Activated T-cell treated with anti-CD3 and anti-CD28 coated beads, Interleukin-2, amount 50 U/mL, for 4 hours (primary cell): ENCODE measurements at places on chromosomes 1 and 21. TPM values are rescaled to one million over a fixed set of nuclear protein-coding genes. Genes with fewer than 3 reads are reported as not detected.

- no peak for DNase-seq
These were observed 66.4 kb upstream of the LPGAT1 start for GRCh38 chr1:211896958-211897357.

Gene JAK1
- total RNA-seq, result 85.1 TPM

DNA sequence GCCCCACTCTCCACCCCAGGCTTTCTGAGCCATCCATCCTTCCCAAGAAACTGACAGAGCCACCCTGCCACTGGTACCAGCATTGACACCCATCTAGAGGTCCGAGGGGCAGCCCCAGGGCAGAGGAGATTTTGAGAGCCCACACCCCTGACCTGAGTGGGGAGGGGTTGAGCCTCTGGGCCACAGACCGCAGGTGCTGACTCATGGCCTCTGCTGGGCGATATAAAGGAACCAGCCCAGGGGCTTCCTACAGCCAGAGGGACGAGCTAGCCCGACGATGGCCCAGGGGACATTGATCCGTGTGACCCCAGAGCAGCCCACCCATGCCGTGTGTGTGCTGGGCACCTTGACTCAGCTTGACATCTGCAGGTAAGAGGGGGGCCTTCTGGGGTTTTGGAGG, at the start of gene PADI4:
Gene PADI4 (plus strand): TSS at position 252 of the 400 bp plus-strand sequence. CDS start 26 bp downstream, at position 278.
- DNase-seq, result no peak

Gene CLDN8
- not detected for total RNA-seq

Gene TINAGL1
- 0.38 TPM for total RNA-seq

DNA sequence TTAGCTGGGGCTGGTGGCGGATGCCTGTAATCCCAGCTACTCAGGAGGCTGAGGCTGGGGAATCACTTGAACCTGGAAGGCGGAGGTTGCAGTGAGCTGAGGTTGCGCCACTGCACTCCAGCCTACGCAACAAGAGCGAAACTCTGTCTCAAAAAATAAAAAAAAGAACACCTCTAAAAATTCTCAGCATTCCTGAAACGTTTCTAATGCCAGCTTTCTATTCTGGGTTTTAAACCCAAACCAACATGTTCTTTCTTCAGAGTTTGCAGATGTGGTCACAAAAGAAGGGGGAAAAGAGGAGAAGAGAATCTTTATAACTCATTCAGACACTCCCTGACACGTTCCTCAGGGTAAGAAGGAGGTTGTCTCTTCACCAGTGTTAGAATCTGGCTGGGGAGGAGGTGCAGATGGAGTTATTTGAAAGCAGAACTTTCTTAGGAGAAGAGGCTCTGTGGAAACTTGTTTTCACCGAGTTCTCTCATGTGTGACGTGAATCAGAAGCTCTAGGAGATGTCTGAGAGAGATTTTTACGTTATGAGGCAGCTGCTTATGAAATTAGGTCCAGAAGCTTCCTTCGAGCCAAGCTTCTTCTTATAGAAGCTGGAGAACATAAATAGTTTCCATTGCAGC, 17.8 kb upstream of the CNR2 start:
- no peak for DNase-seq

DNA sequence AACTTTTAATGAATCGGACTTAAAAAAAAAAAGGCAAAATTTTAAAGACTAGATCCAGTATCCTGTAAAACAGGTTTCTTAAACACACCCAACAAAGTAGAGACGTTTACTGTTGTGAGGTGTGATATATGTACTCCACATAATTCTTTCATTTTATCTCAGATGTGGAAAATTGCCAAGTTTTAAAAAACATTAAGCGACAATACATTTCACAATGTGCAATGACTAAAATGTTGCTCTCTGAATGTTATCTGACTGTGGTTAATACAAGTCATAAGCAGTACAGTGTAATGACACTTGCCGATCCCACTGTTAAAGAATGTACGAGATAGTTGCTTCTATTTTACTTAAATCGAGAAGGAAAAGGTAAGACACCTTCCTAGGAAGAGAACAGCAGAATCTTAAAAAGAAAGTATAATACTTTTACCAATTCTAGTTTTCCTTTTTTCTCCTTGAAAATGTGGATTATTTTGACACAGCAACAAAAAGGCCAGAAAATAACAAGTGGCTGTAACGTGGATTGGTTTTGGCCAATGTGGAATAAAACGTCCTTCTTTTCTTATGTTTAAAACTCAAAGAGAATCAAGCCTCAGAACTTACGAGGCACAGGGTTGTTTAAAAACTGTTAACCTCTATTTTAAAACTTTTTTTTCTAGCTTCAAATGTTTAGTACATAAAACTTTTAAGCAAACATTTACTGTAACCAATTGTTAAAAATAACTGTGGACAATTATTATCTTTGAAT, 51.4 kb downstream of the TP53BP2 start:
- no peak for DNase-seq

GRCh38 chr1:93015590-93015989, 54.3 kb upstream of the DIPK1A start:
- DNase-seq, result no peak

DNA sequence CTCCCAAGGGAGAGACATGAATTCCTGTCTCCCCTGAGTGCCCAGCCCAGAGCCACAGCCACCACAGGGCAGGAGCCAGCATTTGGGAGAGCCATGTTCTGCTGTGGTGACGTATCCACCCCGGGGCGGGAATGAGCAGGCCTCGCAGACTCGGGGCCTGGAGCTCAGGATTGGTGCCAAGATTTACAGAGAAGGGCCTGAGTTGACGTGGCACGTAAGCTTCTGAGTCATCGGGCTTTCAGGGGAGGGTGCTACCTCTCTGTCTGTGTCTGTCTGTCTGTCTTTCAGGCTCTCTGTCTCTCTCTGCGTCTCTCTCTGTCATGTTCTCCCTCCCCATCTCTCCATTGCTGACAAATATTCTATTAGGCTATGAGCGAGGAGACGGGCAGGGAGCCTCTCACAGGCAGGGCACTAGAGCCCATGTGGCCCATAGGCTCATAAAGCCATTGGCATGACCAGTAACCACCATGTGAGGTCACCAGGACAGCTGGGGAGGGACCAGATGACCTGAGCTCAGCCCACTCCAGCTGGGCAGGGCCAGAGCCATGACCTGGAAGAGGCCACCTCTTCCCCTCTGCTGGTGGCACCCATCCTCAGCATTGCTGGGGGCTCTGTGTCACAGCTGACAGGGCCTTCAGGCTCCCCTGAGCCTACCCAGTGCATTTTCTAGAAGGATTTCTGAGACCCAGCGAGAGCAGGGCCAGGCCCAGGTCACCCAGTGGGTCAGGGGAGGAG, 300.0 kb upstream of the VAMP3 start:
- no peak for DNase-seq

DNA sequence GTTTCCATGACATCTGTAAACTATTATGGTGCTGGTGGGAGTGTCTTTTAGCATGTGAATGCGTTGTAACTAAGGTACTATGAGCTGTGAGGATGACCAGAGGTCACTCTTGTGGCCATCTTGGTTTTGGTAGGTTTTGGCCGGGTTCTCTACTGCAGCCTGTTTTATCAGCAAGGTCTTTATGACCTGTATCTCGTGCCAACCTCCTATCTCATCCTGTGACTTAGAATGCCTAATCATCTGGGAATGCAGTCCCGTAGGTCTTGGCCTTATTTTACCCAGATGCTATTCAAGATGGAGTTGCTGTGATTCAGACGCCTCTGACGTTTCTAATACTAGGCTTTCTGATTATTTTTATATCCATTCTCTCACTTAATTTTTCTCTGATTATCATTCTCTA, 9.4 kb downstream of the NCAM2 start:
- DNase-seq, result no peak

DNA sequence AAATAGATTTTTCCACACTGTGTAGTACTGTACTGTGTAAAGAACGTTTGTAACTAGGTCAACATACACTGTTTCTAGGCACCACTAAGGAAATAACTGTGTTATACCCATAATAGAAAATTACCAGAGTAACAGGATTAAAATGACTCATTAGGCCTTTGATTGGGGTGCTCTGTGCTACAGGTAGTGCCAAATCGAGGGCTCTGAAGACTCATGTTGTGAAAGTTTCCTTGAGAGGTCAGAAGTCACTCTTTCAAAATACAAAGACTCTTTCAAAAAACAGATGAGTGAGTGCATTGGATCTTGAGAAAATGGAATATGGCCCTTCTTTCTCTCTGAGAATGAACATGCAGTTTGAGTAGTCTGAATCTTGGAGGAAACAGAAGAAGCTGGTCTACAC, 143.0 kb downstream of the MRPL39 start:
- no peak for DNase-seq

GRCh38 chr21:41602531-41602930, 94.6 kb upstream of the TMPRSS2 start:
- no peak for DNase-seq

- DNase-seq, result no peak
These were observed at the start of gene MSH4 for GRCh38 chr1:75796376-75797272. MSH4 (plus strand) TSS chr1:75796882; CDS start chr1:75796986, 104 bp downstream.
